ENCODE measurements at places on chromosomes 7 and 10.

- DNase-seq, result no peak
Measured at GRCh38 chr7:17984288-17984687, 43.4 kb downstream of the PRPS1L1 start.

GRCh38 chr7:88377434-88377833, 70.7 kb upstream of the STEAP4 start:
- peak; percentile 81 for DNase-seq

GRCh38 chr10:96889415-96890171, 57.5 kb downstream of the LCOR start:
- no peak for DNase-seq

- DNase-seq, result peak; percentile 55
Measured at GRCh38 chr10:127553417-127553816, 4.3 kb downstream of the NPS start.

DNA sequence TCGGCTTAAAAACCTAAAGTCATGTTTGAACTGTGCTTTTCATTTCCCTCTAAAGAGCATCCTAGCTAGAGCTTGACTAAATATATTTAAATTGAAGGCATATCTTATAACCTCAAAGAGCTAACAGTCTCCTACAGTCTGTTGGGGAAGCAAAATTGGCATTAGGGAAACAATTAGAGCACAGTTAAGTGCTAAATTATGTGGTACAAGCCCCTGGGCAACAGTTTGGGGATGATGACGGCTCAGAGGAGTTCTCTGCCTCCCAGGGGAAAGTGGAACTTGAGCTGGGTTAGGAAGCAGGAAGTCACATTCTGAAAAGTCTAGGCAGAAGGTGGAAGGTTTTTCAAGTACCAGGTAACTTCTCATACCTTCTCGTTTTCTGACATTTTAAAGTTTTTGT, 18.6 kb upstream of the GOT1 start:
- DNase-seq, result no peak

- DNase-seq, result no peak
Measured at GRCh38 chr10:23362879-23363792, 18.5 kb upstream of the C10orf67 start.

DNA sequence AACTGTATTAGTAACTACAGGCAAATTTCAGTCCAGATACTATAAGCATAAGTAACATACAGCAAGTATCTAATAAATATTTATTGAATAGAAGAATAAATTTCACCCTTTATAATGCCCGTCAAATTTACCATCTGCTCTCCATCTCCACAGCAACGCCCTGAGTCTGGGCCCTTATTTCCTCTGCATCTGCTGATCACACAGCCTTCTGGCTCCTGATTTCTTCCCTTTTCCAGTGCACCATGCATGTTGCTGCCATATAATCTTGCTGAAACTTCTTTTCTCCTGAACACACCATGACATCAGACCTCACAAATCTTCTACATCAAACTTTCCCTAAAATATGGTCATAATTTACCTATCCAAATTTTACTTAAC, 15.4 kb downstream of the HYCC1 start:
- no peak for DNase-seq

GRCh38 chr10:48670978-48671913, 13.4 kb upstream of the WDFY4 start:
- DNase-seq, result no peak

GRCh38 chr10:48324580-48324979, 18.1 kb downstream of the MAPK8 start:
- DNase-seq, result no peak

- DNase-seq, result no peak
Measured at GRCh38 chr7:33357846-33358245, 228.5 kb downstream of the BBS9 start.
